ENCODE measurements at places on chromosomes 2 and 18.

GRCh38 chr2:11571170-11571569 is 37.3 kb downstream of the GREB1 start:
- no peak for DNase-seq

DNA sequence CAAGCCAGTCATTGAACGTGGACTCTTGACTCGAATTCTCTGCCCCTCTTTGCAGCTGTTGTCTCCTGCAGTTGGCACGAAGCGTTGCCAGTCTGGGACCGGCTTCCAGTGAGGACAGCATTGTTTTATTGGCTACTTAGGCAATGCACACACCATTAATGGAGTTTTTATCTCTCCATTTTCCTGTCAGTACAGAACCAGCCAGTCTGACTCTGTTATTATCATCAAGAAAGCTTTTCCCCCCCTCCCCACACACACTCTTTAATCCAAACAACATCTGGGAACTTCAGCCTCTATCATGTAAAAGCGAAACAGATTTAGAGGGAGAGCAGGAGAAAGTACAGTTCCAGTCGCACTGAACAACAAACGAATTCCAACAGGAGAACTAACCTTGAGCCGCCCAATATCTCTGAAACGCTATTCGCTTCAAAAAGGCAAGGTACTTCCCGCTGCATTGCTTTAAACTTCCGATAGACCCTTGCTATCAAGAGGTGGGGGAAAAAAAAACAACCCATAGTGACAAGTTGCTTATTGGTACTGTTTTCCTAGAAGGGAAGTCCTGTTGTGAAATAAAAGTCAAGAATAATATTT is 38.2 kb downstream of the ACVR1 start:
- peak; percentile 40 for DNase-seq

DNA sequence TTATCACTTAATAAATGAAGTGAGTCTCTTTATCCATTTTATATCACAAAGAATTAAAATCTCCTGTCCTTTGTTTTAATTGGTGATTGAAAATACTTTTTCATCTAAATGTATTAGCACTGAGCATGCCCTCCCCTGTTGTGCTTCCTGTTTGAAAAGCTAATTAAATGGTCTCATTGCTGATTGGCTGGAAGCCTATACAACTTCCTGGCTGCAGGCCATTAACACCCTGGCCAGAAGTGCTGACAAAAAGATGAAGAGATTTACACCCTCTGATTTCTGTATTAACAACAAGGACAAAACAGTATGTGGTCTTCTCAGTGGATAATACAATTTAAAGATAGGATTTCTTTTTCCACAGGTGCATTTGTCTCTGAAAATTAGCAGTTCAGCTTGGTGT is 548.0 kb downstream of the DCC start:
- DNase-seq = no peak

- DNase-seq = no peak
Observed at GRCh38 chr2:189841019-189841418, 56.8 kb downstream of the PMS1 start.

- peak; percentile 63 for DNase-seq
Observed at GRCh38 chr2:16773080-16773713, 107.6 kb upstream of the CYRIA start.

DNA sequence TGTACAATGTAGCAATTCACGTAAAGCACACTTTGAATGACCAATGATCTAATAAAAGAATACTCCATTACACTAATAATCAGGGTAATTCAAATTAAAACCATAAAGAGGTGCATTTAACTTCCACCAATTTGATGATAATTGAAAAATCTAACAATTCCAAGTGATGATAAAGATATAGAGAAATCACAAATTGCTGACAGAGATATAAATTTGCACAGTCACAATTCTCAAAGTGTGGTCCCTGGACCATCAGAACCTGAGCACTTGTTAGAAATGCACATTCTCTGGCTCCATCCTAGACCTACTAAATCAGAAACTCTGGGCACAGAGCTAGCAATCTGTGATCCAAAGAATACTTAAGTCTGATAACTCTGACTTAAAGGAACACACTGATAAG is 165.8 kb upstream of the DCC start:
- no peak for DNase-seq

Measured in AG20443 (cell line).